ENCODE measurements at places on chromosomes 13 and 19. TPM values are rescaled to one million over a fixed set of nuclear protein-coding genes. Genes with fewer than 3 reads are reported as not detected.

DNA sequence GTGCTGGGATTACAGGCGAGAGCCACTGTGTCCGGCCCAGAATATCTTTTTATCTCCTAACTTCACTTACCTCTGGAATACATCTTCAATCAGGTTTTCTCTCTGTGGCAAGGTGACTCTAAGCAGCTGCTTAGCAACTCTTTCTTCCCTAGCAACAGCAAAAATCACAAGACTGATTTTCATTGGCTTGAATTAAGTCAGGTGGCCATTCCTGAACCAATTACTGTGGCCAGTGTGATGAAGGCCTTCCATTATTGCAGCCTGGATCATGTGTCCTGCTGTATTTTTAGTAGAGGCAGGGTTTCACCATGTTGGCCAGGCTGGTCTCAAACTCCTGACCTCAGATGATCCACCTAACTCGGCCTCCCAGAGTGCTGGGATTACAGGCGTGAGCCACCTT, 9.0 kb upstream of the LTBP4 start:
- peaks cover 9% of the 10 kb centered on the region for H3K36me3 ChIP-seq
- H3K27ac ChIP-seq, result no peak overlapping the region
- no peak overlapping the region for H3K4me3 ChIP-seq
- H3K27me3 ChIP-seq, result no peaks in the 10 kb centered on the region

DNA sequence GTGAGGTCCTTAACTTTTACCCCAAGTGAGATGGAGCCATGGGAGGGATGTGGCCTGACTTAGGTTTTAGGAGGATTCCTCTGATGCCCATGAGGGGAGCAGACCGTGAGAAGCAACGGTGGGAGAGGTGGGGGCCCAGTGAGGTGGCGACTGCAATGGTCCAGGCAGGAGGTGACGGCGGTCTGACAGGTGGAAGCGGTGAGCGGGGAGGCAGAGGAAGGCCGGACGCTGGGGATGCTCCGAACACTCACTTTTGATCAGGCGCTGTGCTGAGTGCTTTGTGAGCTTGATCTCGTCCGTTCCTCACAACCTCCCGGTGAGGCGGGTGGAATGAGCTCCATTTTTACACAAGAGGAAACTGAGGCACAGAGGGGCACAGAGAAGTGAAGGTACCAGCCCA, 11.6 kb downstream of the NOVA2 start:
- peaks cover 64% of the 10 kb centered on the region for H3K27me3 ChIP-seq
- DNase-seq, result no peak

DNA sequence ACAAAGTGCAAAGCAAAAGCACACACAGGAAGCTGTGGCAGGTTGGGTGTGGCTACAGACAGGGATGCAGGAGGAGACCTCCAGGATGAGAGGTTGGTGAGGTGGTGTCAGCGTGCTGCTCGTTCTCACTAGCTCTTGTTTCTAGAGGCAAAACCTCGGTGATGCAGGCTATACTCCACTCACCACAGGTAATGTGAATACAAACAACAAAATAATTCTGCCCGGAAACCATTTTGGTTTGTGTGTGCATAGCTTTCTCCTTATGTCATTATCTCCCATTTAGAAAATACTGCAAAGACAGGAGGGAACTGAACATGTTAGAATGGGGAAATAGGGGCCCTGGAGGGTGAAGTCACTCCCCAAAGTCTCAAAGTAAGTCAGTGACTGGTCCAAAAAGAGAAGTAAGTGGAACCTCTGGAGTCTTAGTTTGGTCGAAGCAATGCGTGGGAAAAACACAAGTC, 9.4 kb downstream of the LCP1 start:
- no peak for DNase-seq
- H3K36me3 ChIP-seq, result no peaks in the 10 kb centered on the region
- peaks cover 16% of the 10 kb centered on the region for H3K4me1 ChIP-seq
- no peaks in the 10 kb centered on the region for H3K27me3 ChIP-seq

GRCh38 chr19:48989701-48990291, 3.3 kb downstream of the GYS1 start:
- peaks cover 19% of the 10 kb centered on the region for H3K36me3 ChIP-seq
- peak overlapping the region; percentile 36 for H3K27ac ChIP-seq
- no peak overlapping the region for H3K4me3 ChIP-seq
- H3K27me3 ChIP-seq, result no peaks in the 10 kb centered on the region
- peaks cover 34% of the 10 kb centered on the region for H3K4me1 ChIP-seq

- peak within 1 kb of the TSS; percentile 99 for H3K27ac ChIP-seq
- peak within 1 kb of the TSS; percentile 86 for H3K4me3 ChIP-seq
- peaks cover 8% of the 10 kb centered on the region for H3K36me3 ChIP-seq
Measured at GRCh38 chr19:54191011-54191810, at the start of gene TSEN34. TSEN34 (plus strand) TSS chr19:54191308; CDS start chr19:54191365, 57 bp downstream.

DNA sequence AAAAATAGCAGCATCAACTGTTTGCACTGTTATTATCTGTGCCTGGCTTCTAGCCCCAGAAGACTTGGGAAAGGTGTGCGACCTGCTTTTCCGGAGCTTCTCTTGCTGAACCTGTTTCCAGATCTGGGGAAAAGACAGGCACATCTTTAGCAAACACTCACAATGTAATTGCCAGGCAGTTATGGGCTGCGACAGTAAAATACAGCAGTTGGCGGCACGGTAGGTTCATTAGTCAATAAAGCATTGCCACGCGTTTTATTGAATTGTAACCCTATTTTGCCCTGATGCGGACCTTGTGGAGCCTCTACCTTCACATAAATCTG, 223.7 kb upstream of the TSHZ3 start:
- no peak overlapping the region for H3K4me3 ChIP-seq
- H3K36me3 ChIP-seq, result no peaks in the 10 kb centered on the region
- peaks cover 3% of the 10 kb centered on the region for H3K27me3 ChIP-seq
- DNase-seq, result no peak

GRCh38 chr19:46378268-46378667, 31.4 kb downstream of the PPP5C start:
- H3K27ac ChIP-seq, result peak overlapping the region; percentile 81
- no peaks in the 10 kb centered on the region for H3K27me3 ChIP-seq
- peaks cover 35% of the 10 kb centered on the region for H3K36me3 ChIP-seq
- no peak for DNase-seq

- H3K4me1 ChIP-seq, result no peaks in the 10 kb centered on the region
- H3K4me3 ChIP-seq, result no peak overlapping the region
- peak; percentile 39 for DNase-seq
- no peak overlapping the region for H3K27ac ChIP-seq
Measured at GRCh38 chr13:30477346-30478195, 11.8 kb upstream of the HMGB1 start.

GRCh38 chr13:43136920-43137575, 113.7 kb downstream of the DNAJC15 start:
- peaks cover 17% of the 10 kb centered on the region for H3K4me1 ChIP-seq
- H3K27me3 ChIP-seq, result peaks cover 5% of the 10 kb centered on the region
- H3K4me3 ChIP-seq, result no peak overlapping the region
- no peaks in the 10 kb centered on the region for H3K36me3 ChIP-seq

- H3K27me3 ChIP-seq, result no peaks in the 10 kb centered on the region
- H3K4me3 ChIP-seq, result no peak overlapping the region
- H3K4me1 ChIP-seq, result no peaks in the 10 kb centered on the region
Measured at GRCh38 chr19:2922987-2923386, 21.8 kb downstream of the ZNF77 start.

GRCh38 chr13:41054212-41054877, 7.0 kb upstream of the WBP4 start:
- peaks cover 76% of the 10 kb centered on the region for H3K4me1 ChIP-seq
- no peaks in the 10 kb centered on the region for H3K27me3 ChIP-seq
- H3K27ac ChIP-seq, result peak overlapping the region; percentile 63
- H3K36me3 ChIP-seq, result peaks cover 6% of the 10 kb centered on the region

DNA sequence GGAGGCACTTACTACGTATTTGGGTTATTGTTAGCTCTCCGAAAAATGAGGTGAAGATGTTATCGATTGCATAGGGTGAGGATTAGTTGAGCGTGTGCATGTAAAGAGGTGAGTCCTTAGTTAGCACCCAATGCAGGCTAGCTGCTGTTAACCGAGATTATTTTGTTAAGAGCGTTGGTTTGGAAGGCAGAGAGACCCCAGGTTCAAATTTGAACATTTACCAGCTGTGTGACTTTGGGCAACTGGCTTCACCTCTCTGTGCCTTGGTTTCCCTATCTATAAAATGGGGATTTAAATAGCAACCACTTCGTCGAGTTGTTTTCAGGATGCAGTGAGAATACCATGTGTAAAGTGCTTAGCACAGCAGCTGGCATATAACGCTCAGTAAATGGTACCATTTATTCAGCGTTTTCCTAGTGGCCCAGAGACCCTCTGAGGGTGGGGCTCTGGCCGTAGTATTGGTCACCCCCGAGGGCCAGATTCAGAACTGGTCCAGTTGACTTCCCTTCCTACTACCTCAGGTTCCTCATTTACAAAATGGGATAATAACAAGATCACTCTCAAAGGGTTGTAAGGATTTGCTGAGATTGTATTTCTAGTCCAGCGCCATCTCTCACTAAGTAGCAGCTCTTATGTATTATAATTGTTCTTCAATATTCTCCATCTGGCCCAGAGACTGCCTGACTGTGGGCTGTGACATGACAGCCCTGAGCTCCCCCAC, 887 bp downstream of the SIPA1L3 start:
- H3K4me3 ChIP-seq, result peak overlapping the region; percentile 91
- H3K27me3 ChIP-seq, result no peaks in the 10 kb centered on the region
- H3K27ac ChIP-seq, result no peak overlapping the region
- H3K36me3 ChIP-seq, result no peaks in the 10 kb centered on the region

- no peak for DNase-seq
- no peak overlapping the region for H3K27ac ChIP-seq
- H3K36me3 ChIP-seq, result peaks cover 5% of the 10 kb centered on the region
- H3K27me3 ChIP-seq, result peaks cover 14% of the 10 kb centered on the region
- H3K4me1 ChIP-seq, result no peaks in the 10 kb centered on the region
Measured at GRCh38 chr13:48199404-48199946, 33.5 kb upstream of the ITM2B start.

DNA sequence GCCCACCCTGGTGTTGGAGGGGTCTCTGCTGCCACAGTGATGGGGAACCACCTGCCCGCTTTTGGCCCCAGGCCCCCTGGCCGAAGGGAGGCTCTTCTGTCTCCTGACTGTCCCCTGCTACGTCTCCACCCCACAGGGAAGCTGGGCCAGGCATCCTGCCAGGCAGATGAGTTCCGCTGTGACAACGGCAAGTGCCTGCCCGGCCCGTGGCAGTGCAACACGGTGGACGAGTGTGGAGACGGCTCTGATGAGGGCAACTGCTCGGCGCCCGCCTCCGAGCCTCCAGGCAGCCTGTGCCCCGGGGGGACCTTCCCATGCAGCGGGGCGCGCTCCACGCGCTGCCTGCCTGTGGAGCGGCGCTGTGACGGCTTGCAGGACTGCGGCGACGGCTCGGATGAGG, 11.0 kb downstream of the LRP3 start:
- H3K4me3 ChIP-seq, result no peak overlapping the region
- H3K27ac ChIP-seq, result no peak overlapping the region
- no peak for DNase-seq
- no peaks in the 10 kb centered on the region for H3K4me1 ChIP-seq
- peaks cover 7% of the 10 kb centered on the region for H3K36me3 ChIP-seq

GRCh38 chr19:6963937-6964336, 57.3 kb downstream of the MBD3L2B start:
- DNase-seq, result no peak
- peaks cover 3% of the 10 kb centered on the region for H3K27me3 ChIP-seq
- no peak overlapping the region for H3K27ac ChIP-seq

GRCh38 chr13:80203496-80203895, 137.4 kb downstream of the SPRY2 start:
- no peak for DNase-seq
- peaks cover 5% of the 10 kb centered on the region for H3K4me1 ChIP-seq
- H3K36me3 ChIP-seq, result no peaks in the 10 kb centered on the region
- no peak overlapping the region for H3K4me3 ChIP-seq
- no peaks in the 10 kb centered on the region for H3K27me3 ChIP-seq
- no peak overlapping the region for H3K27ac ChIP-seq

- H3K36me3 ChIP-seq, result peaks cover 25% of the 10 kb centered on the region
- no peak for DNase-seq
- no peaks in the 10 kb centered on the region for H3K27me3 ChIP-seq
- H3K27ac ChIP-seq, result no peak overlapping the region
- H3K4me1 ChIP-seq, result no peaks in the 10 kb centered on the region
Measured at GRCh38 chr19:15368051-15368632, 11.4 kb downstream of the AKAP8 start.

GRCh38 chr13:112182846-112183531, 116.0 kb downstream of the SOX1 start:
- DNase-seq, result no peak
- H3K27me3 ChIP-seq, result peaks cover 3% of the 10 kb centered on the region
- H3K4me3 ChIP-seq, result no peak overlapping the region

GRCh38 chr13:30797847-30798535, 62.6 kb downstream of the ALOX5AP start:
- peaks cover 39% of the 10 kb centered on the region for H3K4me1 ChIP-seq
- no peak overlapping the region for H3K4me3 ChIP-seq
- no peaks in the 10 kb centered on the region for H3K36me3 ChIP-seq
- DNase-seq, result peak; percentile 56
- H3K27me3 ChIP-seq, result no peaks in the 10 kb centered on the region

DNA sequence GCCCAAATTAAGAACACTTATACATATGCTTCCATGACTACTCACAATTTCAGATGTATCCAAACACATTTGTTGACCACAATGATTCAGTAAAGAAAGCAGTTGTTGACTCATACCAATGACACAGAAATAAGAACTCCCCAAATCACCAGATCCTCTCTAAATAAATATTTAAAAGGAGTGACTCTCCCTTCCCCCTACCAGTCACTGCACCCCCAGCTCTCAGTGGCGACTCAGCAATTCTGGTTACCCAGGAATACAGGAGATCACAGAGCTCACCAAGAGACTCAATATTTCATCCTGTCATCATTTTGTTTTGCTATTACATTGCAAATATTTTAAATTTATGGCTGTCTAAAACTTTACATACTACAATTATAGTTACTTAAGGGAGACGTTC, 131.5 kb downstream of the RGCC start:
- H3K4me1 ChIP-seq, result peaks cover 8% of the 10 kb centered on the region
- peak overlapping the region; percentile 79 for H3K27ac ChIP-seq
- H3K36me3 ChIP-seq, result peaks cover 8% of the 10 kb centered on the region
- H3K4me3 ChIP-seq, result no peak overlapping the region

GRCh38 chr19:38211151-38211591, 12.9 kb downstream of the DPF1 start:
- H3K4me1 ChIP-seq, result peaks cover 26% of the 10 kb centered on the region
- H3K36me3 ChIP-seq, result peaks cover 1% of the 10 kb centered on the region
- no peak overlapping the region for H3K27ac ChIP-seq
- no peaks in the 10 kb centered on the region for H3K27me3 ChIP-seq
- no peak for DNase-seq
- no peak overlapping the region for H3K4me3 ChIP-seq

DNA sequence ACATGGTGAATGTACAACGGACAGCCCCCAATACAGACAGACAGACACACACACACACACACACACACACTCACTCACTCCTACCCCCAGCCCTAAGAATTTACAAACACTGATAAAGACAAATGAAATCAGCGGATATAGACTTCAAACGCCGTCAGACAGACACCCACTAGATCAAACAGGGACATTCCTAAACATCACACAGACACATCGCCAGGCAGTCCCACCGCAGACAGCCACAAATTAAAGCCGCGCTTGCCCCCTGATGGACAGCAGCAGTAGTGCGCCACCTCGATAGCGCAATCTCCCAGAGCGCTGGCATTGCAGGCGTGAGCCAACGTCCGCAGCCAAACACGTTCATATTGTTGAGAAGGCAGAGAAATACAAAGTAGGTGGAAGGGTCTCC, 24.7 kb upstream of the ADGRE1 start:
- peak overlapping the region; percentile 68 for H3K4me3 ChIP-seq
- H3K27me3 ChIP-seq, result peaks cover 12% of the 10 kb centered on the region
- peak overlapping the region; percentile 83 for H3K27ac ChIP-seq
- H3K4me1 ChIP-seq, result peaks cover 5% of the 10 kb centered on the region
- no peak for DNase-seq

DLL3 gene
- total RNA-seq, result 1.00 TPM

ZNF729 gene
- not detected for total RNA-seq

HOMER3 gene
- total RNA-seq, result 50.6 TPM

FUT3 gene
- total RNA-seq, result not detected

CYP4F22 gene
- total RNA-seq, result not detected

VAV1 gene
- not detected for total RNA-seq

POLR1G gene
- total RNA-seq, result 7.3 TPM

RYR1 gene
- 0.02 TPM for total RNA-seq

HCN2 gene
- total RNA-seq, result 6.7 TPM

RHPN2 gene
- 5.4 TPM for total RNA-seq

CAMSAP3 gene
- total RNA-seq, result 0.41 TPM

CDC42EP5 gene
- total RNA-seq, result 62.9 TPM

Data from chondrocyte (in vitro differentiated cells).